Activated T-cell treated with anti-CD3 and anti-CD28 coated beads for 4 hours (primary cell): ENCODE measurements at places on chromosomes 13 and 19.

DNA sequence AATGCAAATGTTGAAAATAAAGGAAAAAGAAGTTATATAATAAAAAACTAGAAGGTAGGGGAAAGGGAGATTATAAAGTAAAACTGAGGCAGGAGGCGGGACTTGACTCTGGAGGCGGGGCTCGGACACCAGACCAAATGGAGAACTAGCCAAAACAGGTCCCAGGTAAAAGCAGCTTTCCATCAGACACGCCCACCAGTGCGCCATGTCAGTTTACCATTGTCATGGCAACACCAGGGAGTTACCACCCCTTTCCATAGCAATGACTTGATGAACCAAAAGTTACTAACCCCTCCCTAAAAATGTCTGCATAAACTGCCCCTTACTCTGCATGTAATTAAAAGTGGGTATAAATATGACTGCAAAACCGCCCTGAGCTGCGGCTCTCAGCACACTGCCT, 70.9 kb downstream of the PEPD start:
- DNase-seq = no peak

- DNase-seq = no peak
These were observed 4.1 kb downstream of the LYPD3 start for GRCh38 chr19:43461303-43461702.

DNA sequence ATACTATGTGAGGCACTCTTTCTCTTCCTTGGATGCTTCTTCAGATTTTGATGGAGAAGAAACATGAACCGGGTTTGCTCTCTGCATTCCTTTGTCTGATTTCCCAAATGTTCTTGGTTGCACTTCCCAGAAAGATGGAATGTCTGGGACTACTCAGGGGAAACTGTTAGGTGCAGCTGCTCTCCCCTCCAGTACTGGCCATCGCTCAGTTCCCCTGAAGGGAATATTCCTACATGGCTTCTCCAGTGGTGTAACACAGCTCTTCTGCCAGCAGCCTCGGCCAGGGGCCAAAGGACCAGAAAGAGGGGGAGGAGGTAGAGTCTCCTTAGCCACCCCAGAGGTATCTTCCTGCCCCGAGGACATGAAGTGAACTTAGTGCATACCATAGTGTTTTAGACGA, 33.5 kb upstream of the SPRY2 start:
- DNase-seq = no peak

- no peak for DNase-seq
These were observed 4.8 kb downstream of the MYO9B start for GRCh38 chr19:17080440-17080801.

DNA sequence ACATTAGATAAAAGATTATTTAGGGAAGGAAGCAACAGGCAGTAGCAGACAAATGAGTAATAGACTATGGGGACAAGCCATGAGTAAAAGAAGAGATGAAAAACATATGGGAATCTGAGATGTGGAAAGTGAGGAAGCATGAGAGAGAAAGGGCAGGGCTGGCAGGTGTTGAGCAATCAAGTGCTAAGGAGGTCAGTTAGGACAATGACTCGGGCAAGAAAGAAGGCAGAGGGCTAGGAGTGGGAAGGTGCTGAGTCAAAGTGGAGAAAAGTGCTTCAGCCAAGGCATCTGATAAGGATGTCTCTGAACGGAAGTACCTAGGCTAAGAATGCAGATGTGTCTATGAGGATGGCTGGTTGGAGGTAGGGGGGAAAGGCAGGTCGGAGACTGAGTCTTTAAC, 291.9 kb upstream of the HTR2A start:
- DNase-seq = no peak

GRCh38 chr13:43077906-43078305, 54.5 kb downstream of the DNAJC15 start:
- DNase-seq = no peak

- DNase-seq = peak; percentile 55
These were observed 2.8 kb upstream of the FCGBP start for GRCh38 chr19:39937094-39937720.
